ENCODE measurements at places on chromosomes 11 and 22.
A peak's percentile ranks its signal among the peaks of the same experiment; 100 is the strongest.

DNA sequence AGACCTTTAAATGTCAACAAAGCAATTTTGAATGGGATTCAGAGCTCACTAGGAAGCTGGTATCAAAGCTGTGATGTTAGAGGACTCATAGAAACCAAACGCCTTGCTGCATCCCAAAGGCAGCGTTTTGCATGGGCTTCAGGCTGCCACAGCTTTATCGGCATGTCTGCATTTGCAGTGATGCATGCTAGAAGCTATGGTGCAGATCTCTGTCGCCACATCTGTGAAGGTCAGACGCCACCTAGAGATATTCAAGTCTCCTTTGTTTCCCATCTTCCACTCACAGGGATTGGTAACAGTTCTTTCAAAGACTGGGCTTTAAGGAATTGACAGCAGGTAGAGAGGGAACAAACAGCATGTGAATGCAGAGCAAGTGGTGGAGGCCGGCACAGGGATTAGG is 47.8 kb downstream of the NTM start:
- DNase-seq = no peak

DNA sequence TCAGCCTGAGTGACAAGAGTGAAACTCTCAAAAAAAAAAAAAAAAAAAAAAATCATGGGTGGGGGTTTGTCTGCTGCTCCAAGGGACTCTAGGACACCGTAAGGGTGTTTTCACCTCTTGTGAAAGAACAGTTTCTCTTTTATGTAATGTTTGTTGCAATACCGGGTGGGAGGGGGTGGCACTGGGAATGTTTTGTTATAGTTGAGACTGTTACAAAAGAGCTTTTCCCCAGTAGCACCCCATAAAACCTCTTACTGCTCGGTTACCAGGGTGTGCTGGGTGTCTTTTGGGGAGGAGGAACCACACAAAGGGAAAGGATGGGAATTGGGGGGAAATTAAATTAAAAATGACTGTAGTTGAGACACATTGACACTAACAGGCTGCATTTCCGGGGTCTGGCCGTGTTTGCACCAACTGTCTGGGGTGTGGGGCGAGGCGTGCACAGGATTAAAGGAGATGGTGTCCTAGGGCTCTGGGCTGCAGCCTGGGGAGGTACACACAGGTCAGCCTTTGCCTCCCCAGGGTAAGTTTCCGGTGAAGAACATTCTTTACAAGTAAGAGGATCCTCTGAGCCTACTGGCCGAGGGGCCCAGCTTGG is 1.6 kb downstream of the NFAM1 start:
- no peak for DNase-seq

- DNase-seq = no peak
Measured at GRCh38 chr11:68113986-68114385, 7.2 kb downstream of the CHKA start.

- DNase-seq = no peak
Measured at GRCh38 chr11:111766834-111767142, 599 bp upstream of the PPP2R1B start.

DNA sequence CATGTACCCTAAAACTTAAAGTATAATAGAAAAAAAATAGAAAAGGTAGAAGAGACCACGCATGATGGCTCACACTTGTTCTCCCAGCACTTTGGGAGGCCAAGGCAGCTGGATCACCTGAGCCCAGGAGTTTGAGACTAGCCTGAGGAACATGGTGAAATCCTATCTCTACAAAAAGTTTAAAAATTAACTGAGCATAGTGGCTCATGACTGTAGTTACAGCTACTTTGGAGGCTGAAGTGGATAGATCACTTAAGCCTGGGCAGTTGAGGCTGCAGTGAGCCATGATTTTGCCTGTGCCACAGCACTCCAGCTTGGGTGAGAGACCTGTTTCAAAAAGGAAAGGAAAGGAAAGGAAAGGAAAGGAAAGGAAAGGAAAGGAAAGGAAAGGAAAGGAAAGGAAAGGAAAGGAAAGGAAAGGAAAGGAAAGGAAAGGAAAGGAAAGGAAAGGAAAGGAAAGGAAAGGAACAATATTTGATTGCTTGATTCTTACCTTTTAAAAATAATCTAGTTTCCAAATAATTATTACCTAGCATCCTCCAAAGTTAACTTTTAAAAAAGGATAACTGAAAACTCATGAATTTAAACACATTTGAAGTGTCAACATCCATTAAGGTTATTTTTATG is 99.9 kb upstream of the PAX6 start:
- no peak for DNase-seq

DNA sequence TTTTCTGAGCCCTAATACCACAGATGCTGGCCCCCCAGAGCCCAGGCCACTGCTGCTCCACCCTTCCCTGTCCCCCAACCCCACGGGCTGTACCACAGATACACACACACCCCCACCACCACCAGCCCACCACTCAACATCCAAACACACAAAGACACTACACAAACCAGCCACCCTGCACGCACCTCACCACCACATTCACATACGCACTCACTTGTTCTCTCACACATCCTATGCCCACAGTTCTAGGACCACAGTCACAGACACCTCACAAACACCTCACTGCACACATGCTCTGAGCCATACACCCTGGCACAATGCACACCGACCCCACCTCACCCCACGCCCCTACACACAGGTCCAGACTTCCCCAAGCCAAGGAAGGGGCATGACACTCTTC is 22.5 kb upstream of the OAF start:
- DNase-seq = no peak

DNA sequence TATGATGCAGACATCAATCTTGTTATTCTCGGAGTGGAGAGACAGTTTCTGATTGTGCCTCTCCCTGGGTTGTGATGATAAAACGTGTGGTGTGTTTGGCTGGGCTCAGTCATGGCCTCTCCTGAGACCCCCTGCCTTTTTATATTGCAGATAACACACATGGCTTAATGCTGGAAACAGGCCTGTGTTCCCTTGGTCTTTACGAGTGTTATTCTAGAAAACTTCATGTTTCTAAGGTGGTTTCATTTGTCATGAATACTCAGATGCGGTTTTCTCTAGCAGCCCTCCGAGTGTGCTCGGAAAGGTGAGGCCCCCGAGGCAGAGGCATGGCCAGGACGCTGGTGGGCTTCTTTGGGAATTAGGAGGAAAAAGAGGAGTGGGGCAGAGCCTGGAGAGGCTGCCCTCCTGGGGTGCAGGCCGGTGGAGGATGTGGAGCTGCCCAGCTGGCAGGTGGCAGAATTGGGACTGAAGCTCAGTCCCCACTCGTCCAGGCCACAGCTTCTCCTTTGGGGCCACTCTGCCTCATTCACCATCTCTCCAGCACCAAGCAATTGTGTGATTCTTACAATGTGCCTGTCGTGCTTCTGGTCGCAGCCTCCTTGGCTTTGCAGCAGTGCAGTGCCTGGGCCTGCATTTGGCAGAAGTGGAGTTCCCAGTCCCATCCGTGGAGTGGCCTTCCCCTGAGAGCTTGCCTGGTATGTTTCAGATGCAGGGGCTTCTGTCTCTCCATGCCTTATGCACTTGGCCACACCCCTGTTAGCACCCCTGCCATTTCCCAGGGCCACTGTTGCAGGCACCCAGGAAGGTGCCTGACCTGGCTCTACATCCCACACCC is 309.6 kb downstream of the TBC1D22A start:
- DNase-seq = no peak

- no peak for DNase-seq
Measured at GRCh38 chr11:95453616-95454171, 222.7 kb upstream of the SESN3 start.

- DNase-seq = no peak
Measured at GRCh38 chr11:1090600-1091331, 16.1 kb downstream of the MUC2 start.

DNA sequence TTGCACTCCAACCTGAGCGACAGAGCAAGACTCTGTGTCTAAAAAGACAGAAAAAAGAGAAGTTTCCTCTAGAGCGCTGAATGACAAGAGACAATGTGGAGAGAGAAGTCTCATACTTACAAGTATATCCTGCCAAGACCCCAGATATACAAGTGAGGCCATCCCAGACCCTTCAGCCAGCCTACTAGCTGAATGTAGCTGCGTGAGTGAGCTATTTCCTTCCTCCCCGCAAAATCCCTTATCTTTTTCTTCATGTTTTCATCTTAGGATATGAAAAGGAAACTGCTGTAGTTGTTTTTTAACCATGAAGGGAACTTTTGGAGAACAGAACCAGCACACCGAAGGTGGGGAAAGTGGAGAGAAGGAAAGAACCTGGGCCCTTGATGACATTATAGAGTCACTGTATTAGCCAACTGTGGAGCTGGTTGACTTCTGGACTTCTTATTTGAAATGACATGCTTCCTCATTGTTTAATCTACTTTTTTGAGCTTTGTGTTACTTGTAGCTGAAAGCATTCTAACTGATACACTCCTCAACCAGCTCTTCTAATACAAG is 4.4 kb upstream of the DDX17 start:
- DNase-seq = no peak

- DNase-seq = no peak
Measured at GRCh38 chr11:12272821-12273617, 104.4 kb upstream of the PARVA start.

- no peak for DNase-seq
Measured at GRCh38 chr11:69210310-69211035, 54.7 kb downstream of the SMIM38 start.

DNA sequence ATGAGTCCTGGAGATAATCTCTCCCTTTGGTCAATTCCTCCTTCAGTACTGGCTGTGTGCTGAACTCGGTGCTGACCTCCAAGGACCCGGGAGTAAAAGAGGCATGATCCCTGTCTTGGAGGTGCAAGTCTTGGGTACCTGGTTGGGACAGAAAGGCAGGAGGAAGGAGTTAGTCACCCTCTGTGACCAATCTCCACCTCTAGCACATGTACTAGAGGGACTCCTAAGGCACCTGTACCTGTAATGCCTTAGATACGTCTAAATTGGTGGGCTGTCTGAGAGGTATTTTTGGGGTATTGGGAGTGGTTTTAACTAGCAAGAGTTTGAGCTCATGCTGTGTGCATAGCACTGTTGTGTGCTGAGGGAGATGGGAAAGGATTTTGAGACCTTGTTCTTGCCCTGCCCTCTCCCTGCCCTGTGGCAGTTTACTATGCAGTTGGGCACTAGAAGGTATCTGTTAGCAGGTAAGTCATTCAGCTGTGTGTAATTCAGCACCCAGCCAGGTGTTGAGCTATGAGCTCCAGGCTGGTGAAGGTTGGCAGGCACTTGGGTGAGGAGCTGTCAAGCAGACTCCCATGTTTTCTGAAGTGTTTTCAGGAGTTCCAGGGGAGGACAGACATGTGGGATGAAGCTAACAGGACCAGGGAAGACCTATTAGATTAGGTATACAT is 2.5 kb downstream of the PANX1 start:
- DNase-seq = no peak

- DNase-seq = no peak
Measured at GRCh38 chr22:45254388-45254787, 13.7 kb upstream of the KIAA0930 start.

DNA sequence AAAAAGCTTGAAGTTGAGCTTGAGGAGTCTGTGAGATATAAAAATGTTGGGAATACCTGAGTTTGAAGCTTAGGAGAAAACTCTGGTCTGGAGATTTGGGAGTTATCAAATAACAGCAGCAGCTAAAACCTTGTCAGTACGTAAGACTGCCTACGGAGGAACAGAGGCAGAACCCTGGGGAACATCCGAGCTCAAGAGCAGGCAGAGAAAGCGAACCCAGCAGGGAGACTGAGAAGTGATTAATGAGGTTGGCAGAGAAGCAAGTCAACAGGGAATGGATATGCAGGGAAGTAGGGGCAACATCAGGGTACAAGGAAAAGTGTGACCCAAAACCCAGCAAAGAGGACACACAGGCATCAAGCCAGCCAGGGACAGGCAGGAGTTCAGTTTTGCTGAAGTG is 12.6 kb upstream of the MTFP1 start:
- DNase-seq = no peak

- DNase-seq = peak; percentile 33
Measured at GRCh38 chr11:13297917-13298356, 20.3 kb downstream of the BMAL1 start.

DNA sequence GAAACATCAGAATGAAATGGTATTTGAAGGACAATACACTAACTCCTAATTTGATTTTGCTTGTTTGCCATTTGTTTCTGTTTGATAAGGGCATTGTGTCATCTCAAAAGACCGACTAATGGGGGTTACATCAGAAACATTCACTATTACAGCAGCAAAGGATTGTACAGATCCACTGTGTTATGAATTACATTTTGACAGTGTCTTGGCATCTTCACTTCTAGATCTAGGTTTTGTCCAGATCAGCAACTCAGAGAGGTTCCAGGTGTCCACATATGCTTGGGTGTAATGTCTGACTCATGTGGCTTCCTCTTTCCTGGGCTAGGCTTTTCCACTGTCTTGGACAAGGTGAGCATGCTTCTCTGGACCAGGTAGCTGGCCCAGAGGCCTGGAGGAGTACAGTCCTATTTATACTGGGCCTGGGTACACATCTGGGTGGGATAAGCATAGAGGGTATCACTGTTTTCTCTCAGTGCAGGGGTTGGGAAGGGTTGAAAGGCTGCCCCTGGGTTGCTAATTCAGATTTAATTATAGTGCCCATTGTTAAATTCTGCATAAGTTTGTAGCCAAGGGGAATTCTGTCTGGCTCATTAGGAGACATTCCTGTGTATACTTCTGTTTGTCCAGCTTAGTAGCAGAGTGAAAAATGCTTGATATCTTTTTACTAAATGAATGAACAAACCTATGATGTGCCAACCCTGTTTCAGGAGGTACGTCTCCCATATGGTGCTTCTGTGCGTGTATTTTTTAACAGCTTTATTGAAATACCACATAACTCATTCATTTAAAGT is 23.8 kb downstream of the DDI1 start:
- DNase-seq = no peak

- DNase-seq = no peak
Measured at GRCh38 chr11:118615282-118615975, 8.0 kb downstream of the PHLDB1 start.

DNA sequence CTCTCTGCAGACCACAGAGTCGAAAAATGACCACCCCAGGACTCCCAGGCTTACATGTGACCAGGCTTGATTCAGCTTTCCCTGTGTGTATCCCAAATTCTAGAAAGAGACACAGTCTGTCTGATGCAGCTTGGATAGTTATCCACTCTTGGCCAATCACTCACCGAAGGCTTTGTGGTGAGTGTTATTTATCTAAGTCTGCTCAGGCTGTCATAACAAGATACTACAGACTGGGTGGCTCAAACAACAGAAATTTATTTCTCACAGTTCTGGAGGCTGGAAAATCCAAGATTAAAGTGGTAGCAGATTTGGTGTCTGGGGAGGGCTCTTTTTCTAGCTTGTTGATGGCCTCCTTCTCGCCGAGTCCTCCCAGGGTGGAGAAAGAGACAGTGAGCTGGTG is 63.2 kb downstream of the ZBTB16 start:
- DNase-seq = no peak
